ENCODE measurements at places on chromosomes 5 and 9. TPM values are rescaled to one million over a fixed set of nuclear protein-coding genes. Genes with fewer than 3 reads are reported as not detected.

The PCDHGB4 gene
- 2.0 TPM for polyA plus RNA-seq

The PCDHA3 gene
- polyA plus RNA-seq: 0.01 TPM

GRCh38 chr5:68961762-68962161 is 132.1 kb upstream of the SLC30A5 start:
- DNase-seq: no peak

DNA sequence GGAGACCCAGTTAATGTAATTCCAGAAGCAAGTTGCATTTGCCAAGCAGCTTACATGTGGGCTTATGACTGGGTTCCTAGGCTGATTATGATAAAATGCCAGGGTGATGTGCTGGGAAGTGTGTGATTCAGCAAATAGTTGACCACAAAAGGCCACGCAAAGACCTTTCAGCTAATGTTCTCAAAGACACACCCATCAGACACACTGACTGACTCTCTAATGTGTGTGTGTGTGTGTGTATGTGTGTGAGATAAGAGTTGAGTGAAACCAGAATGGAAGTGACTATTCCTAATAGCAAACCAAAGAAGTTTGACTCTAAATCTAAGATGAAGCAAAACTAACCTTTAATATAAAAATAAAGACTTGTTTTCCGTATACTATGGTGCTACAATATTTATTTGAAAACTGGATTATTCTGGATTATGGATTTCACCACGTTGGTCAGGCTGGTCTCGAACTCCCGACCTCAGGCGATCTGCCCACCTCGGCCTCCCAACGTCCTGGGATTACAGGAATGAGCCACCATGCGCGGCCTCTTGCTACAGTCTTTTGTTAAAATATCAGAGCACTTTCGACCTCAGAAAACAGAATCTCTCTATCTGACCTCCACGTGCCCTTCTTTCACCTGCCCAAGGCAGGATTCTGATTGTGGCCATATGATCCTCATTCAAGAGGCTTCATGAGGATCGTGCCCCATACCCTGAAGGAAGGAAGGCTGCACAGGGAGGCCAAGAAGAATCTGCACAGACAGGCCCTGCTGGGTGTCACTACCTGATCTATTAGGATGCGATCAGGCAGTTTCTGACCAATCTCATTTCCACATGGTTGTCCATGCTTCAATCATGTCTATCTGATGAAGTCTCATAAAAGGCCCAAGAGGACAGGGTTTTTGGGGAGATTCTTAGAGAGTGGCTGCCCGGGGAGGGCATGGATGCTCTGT is 75.6 kb downstream of the USP20 start:
- no peak for DNase-seq

DNA sequence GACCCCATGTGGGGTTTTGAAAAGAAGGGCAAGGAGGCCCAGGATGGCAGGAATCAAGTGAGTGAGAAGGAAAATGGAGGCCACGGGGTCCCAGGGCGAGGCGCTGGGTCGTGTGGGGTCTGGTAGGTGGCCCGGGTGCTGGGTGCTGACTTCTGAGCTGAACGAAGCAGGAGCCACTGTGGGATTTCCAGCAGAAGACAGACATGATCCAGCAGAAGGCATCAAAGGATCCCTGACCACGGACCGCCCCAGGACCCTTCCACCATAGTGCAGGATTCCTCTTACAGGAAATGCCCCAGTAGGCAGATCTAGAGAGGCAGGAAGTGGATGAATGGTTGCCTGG is 106.7 kb downstream of the ADAMTS2 start:
- no peak for DNase-seq

Data from heart left ventricle (tissue), 16 donors.